Activated CD8-positive, alpha-beta T cell treated with anti-CD3 and anti-CD28 coated beads, Interleukin-2, amount 10 ng/mL, durations not matched to agents 7 days and 5 days (primary cell): ENCODE measurements at places on chromosomes 1 and 21.
A peak's percentile ranks its signal among the peaks of the same experiment; 100 is the strongest.

- DNase-seq: no peak
Observed at GRCh38 chr1:185453496-185454192, 136.6 kb upstream of the IVNS1ABP start.

DNA sequence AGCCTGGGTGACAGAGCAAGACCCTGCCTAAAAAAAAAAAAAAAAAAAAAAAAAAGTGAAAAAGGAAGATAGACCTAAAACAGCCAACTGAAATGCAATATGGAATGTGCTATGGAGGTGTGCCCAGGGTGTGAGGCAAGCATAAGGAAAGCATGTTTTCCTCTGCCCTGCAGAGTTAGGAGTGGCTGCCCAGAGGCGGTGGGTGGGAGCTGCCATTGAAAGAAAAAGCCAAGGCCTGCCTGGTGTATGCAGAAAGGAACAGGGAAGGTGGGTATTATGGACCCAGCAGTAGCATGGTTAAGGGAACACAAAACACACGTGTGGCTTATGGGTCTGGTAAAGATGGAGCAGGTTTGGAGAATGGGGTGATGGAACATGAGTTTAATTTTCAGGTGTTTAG, 8.9 kb downstream of the CD244 start:
- no peak for DNase-seq

DNA sequence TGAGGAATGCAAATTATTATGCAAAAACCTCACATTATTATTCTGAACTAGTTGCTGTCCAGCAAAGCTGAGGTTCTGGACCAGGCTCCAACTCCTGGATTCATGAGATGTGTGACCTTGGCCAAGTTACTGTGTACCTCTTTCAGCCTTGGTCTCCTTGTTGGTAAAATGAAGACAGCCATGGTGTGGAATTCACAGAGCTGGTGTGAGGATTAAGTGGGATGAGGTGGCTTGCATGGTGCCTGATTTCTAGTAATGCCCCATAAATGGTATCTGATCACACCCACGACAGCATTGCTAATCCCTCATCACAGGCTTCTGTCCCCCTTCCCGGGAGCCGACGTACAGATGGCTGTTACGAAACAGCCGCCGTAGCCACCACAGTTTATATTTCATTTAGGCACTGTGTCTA, 59.6 kb downstream of the PGBD5 start:
- no peak for DNase-seq

- no peak for DNase-seq
Observed at GRCh38 chr1:245823408-245824147, 668.8 kb downstream of the KIF26B start.

DNA sequence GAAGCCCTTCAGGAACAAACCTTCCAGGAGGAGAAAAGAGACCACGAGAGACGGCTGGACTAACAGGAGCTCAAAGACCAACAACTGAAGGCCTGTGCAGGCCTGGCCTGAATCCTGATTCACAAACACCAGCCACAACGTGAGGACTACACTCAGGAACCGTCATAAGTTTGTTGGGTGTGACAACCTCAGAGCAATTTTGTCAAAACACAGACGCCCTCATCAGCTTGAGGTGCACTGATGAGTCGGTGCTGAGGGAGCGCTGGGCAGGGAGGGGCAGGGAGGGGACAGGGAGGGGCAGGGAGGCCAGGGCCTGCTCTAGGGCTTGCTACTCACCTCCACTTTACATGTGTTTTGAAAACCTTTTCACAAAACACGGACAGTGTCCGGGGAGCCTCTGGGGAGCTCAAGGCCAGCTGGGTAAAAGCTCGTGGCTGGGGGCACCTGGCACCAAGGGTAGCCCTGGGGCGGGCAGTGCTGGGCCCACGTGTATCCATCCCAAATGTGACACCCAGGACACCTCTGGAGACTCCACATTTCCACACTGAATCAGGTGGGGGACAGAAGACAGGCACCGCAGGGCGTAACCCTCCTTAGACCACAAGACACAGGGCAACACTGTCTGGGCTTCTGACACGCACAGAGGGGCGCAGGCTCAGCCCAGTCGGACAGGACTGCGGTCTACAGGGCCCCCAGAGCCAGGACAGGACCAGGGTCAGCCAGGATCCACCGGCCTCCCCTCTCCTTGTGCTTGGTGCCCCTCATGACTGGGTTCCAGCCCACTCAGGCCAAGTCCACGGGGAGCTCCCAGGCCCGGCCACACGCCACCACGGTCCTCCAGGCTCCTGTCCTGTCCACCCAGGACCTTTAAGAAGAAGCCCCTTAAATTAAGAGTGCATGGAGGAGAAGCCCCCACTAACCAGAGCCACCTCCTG, 16.5 kb downstream of the LSS start:
- no peak for DNase-seq

- DNase-seq: no peak
Observed at GRCh38 chr1:221511797-221512196, 230.1 kb downstream of the DUSP10 start.

DNA sequence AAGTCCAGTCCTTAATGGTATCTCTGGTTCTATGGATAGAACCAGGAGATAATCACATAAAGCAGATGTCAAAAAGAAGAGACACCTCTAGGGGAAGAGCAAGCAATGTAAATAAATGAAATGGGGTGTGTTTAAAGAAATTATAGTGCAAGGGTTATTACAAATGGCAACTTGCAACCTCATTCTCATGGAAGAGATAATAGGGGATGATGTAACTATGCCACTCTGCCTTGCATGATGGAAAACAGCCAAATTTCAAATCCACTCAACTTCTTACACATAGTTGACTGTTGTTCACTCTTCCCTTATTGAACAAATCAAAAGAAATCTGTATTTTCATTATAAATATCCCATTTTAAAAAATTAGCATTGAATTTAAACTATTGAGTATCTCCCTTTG, 274.0 kb upstream of the TMPRSS15 start:
- no peak for DNase-seq

- DNase-seq: no peak
Observed at GRCh38 chr1:158989424-158989823, 20.3 kb upstream of the IFI16 start.

- no peak for DNase-seq
Observed at GRCh38 chr1:204503913-204504519, 9.4 kb upstream of the PIK3C2B start.

- DNase-seq: no peak
Observed at GRCh38 chr1:211741788-211742187, 66.4 kb upstream of the NEK2 start.

DNA sequence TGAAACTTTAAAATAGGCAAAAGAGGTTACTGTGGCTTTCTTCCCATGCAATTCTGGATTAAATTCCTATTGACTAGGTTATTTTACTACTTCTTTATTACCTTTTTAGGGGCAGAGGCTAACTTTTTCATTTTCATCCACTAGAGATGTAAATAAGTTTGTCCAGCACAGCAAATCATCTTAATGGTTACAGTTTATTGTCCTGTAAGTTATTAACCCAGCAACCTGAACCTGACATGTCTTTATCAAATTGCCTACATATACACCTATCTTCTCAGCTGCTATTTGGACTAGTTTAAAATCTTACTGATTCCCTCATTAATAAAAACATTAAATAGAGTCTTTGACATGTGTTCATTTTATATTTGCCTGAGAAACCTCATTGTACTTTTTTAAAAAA, 6.9 kb upstream of the SCYL3 start:
- no peak for DNase-seq

GRCh38 chr1:171961861-171962260, 120.6 kb downstream of the DNM3 start:
- DNase-seq: no peak

GRCh38 chr1:232613752-232614381, 16.1 kb downstream of the SIPA1L2 start:
- DNase-seq: no peak

GRCh38 chr1:147826259-147826658, 65.9 kb upstream of the GJA5 start:
- no peak for DNase-seq

DNA sequence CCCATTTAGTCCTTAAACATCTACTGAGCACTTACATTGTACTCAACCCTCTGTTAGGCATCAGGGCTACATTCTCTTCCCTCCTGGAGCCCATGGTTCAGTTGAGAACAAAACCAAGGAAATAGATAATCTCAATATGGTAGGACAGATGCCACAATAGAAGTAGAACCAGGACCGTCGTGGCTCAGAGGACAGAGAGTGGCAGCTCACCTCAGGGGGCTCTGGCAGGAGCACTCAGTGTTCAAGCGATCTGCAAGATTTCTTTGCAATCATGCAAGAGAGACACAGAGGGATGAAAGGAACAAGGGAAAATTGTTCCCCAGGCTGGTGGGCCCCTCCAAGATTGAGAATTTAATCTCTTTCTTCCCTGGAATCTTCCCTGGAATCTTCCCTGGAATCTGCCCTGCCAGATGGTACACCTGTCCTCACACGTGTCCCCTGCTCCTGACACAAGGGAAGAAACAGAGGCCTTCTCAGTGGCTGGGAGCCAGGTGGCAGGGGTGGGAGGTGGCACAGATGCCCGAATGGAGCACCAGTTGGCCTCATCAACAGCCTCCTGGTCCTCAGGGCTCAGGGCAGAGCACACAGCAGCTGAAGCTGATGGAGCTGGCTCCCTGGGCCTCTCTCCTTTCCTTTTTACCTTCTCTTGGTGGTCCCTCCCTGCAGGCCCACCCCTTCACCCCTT, 135.4 kb downstream of the PLXNA2 start:
- DNase-seq: no peak

GRCh38 chr21:40540216-40540615, 306.7 kb downstream of the DSCAM start:
- no peak for DNase-seq

DNA sequence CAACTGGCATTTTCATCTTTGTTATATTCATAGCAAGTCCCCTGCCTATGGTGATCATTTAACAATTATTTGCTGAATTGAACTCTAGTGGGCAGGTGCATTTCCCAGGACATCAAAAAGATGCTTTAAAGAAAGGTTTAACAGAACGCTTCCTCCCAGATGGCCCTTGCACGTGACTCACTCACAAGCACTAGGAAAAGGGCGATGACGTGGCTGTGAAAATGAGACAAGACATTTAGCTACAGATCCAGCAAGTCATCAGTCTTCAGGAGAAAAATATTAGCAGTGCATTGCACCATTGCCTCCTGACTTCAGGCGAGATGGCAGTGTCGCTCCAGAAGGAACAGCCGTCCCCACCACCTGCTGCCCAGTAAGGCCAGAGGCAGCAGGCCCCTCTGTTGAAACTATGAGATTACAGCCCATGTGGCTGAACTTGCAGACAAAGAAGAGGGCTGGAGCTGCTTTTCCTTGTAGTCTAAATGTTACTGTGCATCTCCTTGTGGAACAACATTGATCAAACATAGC, 37.2 kb downstream of the DSCAM start:
- no peak for DNase-seq

- no peak for DNase-seq
Observed at GRCh38 chr1:76546354-76546933, 320.8 kb upstream of the ST6GALNAC5 start.

DNA sequence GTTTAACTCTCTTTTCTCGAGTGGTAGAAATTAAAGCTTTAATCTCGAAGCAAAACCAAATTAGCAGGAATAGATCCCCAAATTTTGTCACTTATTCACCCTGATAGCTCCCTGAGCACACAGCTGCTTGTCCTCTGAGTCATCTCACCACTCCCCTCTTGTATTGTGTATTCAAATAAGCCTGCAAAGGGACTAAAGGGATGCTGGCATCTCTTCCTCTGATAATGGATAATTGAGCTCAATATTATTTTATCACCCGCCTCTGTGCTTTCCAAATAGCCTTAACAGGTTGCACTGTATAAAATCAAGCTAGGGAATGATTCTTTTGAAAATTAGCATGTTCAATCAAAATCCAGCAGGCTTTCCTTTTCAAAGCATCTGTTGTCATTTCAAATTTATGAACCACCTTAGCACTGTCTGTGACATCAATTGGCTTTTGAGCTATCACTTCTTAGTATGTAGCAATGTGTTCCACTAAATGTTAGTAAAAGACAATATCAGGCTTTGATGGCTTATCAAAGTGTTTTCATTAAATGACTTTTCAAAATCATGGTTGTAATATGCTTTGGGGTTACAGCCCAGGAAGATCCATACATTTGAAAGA, 561.6 kb downstream of the PLA2G4A start:
- no peak for DNase-seq

GRCh38 chr1:55060133-55060999, 21.0 kb downstream of the PCSK9 start:
- no peak for DNase-seq

GRCh38 chr1:193926956-193927355, 740.5 kb upstream of the B3GALT2 start:
- DNase-seq: no peak

GRCh38 chr21:35120631-35121180, 71.6 kb upstream of the RUNX1 start:
- DNase-seq: no peak

DNA sequence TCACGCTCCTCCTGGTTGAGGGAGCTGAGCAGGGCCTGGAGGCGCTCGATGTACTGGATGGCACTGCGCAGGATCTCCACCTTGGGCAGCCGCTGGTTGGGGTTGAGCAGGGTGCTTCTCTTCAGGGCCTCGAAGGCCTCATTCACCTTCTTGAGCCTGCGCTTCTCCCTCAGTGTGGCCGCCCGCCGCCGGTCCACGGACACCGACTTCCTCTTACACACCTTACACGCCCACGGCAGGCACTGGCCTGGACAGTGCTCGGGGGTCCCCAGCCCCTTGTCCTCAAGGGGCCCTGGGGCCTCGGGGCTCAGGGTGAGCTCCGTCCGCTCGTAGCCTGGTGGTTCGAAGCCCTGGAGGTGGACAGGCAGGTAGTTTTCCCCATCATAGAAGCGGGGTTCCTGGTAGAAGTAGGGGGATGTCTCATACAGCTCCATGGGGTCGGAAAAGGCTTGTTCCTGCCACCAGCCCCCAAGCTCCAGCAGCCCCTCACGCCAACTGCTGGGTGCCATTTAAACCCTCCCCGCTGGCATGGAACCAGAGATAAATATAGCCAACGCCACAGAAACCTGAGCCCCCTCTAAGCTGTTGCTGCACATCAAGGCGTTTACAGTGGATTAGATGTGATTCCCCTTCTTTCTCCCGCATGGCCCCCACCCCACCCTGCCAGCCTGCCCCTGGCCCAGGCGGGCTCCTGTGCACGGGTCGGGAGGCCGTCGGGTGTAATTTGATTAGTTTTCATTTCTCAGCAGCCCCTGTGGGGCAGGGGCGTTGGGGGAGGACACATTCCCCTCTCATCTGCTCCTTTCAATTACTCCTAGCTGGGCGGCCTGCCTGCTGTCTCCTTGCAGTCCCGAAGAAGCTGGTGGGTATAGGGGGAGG, at the start of gene MYOG:
TSS of gene MYOG (minus strand) at position 485 of the 879 bp plus-strand sequence. CDS start at position 434, 51 bp downstream.
- DNase-seq: peak; percentile 14

DNA sequence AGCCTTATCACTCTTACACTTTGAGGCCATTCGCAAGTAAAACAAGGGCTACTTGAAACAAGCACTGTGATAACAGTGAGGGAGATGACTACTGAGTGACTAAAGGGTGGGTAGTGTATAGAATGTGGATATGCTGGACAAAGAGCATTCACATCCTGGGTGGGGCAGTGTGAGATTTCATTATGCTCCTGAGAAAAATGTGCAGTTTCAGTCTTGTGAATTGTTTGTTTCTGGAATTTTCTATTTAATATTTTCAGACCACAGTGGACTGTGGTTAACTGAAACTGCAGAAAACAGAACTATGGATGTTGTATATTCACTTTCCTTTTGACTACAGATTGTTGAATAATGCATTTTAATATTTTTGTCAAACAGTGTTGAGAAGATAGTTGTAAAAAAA, 25.1 kb upstream of the B3GALT2 start:
- DNase-seq: no peak

- no peak for DNase-seq
Observed at GRCh38 chr21:35699361-35699760, 361.0 kb downstream of the SETD4 start.
